T-cell (primary cell): ENCODE measurements at places on chromosomes 16 and 17. TPM values are rescaled to one million over a fixed set of nuclear protein-coding genes. Genes with fewer than 3 reads are reported as not detected.

GRCh38 chr16:70470927-70471341 is 16.5 kb downstream of the FCSK start:
- DNase-seq = no peak

GRCh38 chr17:43550754-43551153 is 4.6 kb upstream of the ETV4 start:
- DNase-seq = no peak

DNA sequence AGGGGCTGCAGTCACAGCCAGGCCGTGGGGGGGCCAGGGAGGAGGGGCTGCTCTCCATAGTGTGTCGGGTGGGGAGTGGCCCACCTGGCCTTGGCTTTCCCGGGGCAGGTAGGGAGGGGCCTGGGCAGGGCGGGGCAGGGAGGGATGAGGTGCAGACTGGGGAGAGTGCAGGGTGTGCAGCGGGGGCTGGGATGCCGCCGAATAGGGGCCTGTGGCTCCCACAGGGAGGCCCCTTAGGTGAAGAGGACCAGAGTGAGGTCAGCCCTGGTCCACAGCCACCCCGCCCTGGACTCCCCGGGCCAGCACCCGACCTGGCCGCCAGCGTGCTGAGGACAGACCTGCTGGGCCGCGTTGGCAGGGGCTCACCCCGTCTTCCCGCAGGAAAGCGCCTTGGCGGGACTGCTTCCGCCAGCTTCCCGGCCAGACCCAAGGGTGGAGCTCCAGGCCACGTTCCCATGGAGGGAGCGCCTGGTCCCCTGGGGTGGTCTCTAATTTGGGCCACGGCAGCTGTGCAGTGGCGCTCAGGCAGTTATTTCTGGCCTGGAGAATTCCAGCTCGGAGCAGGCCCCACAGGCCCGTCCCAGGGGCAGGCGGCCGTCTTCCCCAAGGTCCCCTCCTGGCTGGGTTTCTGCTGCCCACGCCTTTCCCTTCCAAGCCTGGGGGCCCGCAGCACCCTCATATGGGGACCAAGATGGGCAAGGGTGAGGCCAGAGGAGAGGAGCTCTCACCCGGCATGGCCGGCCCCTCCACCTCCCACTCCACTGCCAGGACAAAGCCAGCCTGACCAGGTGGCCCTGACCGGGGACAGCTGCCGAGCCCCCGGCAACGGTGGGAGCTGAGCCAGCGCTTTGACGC is 27.9 kb downstream of the CACNA1H start:
- no peak for DNase-seq

DNA sequence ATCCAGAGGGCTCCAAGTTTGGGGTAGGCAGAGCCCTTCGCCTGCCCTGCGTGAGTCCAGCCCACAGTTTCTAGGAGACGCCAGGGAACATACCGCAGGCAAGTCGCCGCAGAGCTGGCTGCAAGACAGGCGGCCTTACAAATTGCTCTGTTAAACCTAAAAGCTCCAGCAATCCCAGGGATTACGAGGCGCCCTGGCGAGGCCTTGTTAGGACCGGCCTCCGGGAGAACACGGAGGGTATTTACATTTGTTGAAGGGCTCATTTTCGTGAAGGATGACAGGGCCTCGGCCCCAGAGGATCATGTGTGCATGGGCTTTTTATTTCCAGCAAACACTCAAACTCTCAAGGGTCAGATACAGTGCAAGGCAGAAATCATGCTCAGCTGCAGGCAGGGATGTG is 77.6 kb upstream of the FOXF1 start:
- no peak for DNase-seq

EZH1 gene
- 160 TPM for total RNA-seq

MYO19 gene
- 80.8 TPM for total RNA-seq

ABCA9 gene
- 0.05 TPM for total RNA-seq

KRT33A gene
- total RNA-seq = not detected

OR4D1 gene
- total RNA-seq = 1.5 TPM

SLC52A1 gene
- 0.25 TPM for total RNA-seq

CSH1 gene
- not detected for total RNA-seq

ABCC12 gene
- not detected for total RNA-seq
